ENCODE measurements at places on chromosomes 11 and 22. TPM values are rescaled to one million over a fixed set of nuclear protein-coding genes. Genes with fewer than 3 reads are reported as not detected.
A peak's percentile ranks its signal among the peaks of the same experiment; 100 is the strongest.

The POLD4 gene
- total RNA-seq: 64.1 TPM

The APOA4 gene
- total RNA-seq: 0.35 TPM

- no peak for DNase-seq
Observed at GRCh38 chr11:12834166-12834565, 159.9 kb downstream of the TEAD1 start.

The PTPN5 gene
- total RNA-seq: 27.6 TPM

- no peak for DNase-seq
Observed at GRCh38 chr22:36359470-36359996, 28.2 kb downstream of the MYH9 start.

The CYP2D6 gene
- 10.9 TPM for total RNA-seq

The GAL3ST1 gene
- total RNA-seq: 21.7 TPM

DNA sequence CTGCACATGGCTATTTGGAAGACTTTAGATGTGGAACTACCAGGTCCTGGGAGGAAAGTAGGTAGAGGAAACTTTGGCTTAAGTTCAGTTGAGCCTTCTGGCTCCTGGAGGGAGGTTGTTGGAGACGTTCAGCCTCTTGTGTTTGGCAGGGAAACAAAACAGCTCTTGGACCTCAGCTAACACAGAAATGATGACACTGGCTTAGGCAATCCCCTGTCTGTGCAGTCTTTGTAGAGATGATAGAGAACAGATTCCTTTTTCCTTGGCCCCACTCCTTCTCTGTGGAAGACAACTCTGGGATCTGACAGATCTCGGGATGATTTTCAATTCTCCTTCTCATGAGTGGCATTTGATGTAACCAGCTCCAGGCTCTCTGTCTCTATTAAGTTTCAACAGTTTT is 428.5 kb downstream of the TMEM135 start:
- DNase-seq: no peak

GRCh38 chr11:130666781-130667251 is 218.4 kb downstream of the ADAMTS15 start:
- no peak for DNase-seq

- no peak for DNase-seq
Observed at GRCh38 chr11:68432874-68433273, 27.7 kb upstream of the PPP6R3 start.

GRCh38 chr11:62508336-62509058 is 38.1 kb downstream of the AHNAK start:
- peak; percentile 92 for DNase-seq

The SCGB1D2 gene
- total RNA-seq: not detected

DNA sequence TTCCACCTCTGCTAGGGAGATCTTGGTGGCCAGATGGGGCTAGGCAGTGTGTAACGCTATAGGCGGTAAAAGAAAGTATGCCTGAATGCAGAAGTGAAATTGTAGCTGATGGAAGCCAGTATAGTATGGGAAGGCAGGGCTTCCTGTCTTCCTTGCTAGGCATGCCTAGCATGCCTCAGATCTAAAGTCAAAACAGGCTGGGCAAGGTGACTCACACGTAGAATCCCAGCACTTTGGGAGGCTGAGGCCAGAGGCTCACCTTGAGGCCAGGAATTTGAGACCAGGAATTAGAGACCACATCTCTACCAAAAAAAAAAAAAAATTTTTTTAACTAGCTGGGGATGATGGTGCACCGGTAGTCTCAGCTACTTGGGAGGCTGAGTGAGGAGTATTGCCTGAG is 281.7 kb upstream of the MTNR1B start:
- no peak for DNase-seq

DNA sequence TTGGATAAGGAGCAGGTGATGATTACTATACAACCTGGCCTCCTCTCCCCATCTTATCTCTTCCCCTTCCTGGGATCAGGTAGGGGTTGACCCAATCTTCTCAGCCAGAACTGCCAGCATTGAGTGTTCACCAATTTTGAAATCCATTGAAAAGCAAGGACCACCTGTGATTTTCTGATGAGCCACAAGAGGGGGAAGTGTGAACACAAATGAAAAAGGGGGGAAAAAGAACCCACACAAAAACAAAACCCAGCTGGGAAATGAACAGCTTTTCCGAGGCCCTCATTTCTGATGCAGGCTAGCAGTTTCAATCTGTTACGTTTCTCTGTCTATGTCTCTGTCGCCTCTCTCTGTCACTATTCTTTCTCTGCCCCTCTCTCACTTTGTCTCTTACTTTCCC is 161.9 kb downstream of the INSC start:
- peak; percentile 59 for DNase-seq

DNA sequence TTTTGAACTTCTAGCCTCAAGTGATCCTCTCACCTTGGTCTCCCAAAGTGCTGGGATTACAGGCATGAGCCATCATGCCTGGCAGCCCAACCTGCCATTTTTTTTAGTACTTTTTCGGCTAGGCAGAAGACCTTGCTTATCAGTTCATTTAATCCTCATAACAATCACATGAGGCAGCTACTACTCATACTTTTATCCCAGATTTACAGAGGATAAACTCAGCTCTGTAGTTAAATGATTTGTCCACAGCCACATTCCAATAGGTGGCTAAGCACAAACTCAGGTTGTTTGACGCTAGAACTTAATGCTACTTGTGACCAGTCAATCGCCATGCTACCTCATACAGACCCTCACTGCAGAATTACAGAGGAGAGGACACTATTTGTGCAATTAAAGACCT is 28.1 kb downstream of the SBF2 start:
- DNase-seq: no peak

The MPPED2 gene
- total RNA-seq: 18.7 TPM

The RAB39A gene
- 6.2 TPM for total RNA-seq

DNA sequence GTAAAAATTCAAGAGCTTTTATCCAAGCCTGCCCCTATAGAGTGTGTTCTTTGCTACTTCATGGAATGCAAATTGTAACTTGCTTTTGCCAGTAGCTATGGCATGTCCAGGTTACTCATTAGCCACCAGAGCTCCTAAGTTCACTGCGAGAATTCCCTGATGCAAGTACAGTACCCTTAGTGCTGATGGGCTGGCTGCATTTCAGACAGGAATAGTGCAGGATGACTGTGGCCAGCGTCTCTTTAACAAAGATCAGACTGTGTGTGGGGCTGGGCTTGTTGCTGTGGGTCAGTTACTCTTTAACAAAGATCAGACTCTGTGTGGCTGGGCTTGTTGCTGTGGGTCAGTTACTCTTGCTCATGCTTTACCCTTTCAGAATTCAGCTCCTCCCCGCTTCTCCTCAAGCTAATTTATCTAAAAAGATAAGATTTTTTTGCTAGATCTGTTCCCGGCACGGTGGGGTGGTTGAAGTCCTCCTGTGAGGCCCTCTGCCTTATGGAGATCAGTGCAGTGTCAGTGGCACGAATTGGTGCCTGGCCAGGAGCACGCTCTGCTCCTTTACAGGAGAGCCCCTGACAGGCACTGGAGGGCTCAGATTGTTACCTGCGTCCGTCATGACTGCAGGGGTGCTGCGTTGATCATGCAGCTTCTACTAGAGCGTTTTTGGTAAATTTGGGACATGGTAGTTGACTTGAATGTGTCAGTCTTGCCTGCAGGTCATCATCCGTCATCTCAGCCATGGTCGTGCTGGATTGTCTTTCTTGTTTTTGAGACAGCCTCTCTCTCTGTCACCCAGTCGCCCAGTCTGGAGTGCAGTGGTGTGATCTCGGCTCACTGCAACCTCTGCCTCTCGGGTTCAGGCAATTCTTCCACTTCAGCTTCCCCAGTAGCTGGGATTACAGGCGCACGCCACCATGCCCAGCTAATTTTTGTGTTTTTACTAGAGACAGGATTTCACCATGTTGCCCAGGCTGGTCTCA is 27.0 kb downstream of the AP2A2 start:
- DNase-seq: no peak

The OR52D1 gene
- not detected for total RNA-seq

The TSPAN4 gene
- 56.8 TPM for total RNA-seq

GRCh38 chr22:29787371-29787980 is 20.3 kb downstream of the UQCR10 start:
- no peak for DNase-seq

DNA sequence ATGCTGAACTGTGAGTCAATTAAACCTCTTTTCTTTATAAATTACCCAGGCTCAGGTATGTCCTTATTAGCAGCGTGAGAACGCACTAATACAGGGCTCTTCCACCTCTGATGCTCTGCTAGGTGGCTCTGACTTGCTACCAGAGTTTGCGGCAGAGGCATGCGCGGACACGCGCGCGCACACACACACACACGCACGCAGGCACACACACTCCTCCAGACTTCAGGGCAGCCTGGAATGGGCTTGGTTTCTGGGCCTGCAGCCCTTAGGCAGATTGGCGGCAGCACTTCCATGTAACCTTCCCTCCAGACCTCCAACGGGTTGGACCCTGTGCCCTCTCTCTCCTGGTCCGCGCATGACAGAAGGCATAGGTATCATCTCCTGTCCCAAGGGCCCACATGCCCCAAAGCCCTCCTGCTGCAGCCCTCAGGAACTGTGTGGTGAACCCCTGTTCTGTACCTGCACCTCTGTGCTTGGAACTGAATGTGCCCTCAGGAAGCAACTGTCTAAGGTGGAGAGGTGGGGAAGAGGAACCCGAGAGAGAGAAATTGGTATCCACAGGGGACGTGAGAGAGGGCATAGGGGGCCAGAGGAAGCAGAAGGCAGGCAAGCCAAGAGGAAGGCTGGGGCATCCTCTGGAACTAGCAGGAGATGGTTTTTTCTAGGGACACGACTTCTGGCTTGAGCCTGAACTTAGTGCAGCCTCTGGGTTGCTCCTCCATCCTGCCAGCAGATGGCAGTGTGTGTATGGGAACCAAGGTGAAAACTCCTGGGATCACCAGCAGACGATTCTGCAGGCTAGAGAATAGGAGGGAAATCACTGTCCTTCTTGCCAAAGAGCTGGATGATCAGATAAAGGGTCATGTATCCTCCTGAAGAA is 23.4 kb upstream of the RIC3 start:
- peak; percentile 94 for DNase-seq

The MMP12 gene
- total RNA-seq: not detected

DNA sequence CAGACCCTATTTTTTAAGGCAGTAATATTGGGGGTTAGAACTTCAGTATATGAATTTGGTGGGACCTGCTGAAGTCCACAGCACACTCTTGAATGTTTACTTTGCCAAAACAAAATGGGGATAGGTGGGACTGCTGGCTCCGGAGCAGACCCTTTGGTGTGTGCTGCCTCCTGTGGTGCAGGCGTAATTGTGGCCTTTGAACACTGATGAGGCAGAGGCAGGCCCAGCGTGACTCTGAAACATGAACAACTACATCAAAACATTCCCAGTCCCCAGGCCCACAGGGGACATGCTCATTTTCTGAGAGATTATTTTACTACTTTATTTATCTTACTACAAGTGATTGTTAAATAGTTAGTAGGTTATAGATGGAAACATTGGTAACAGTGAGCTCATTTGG is 225.0 kb upstream of the TBCEL start:
- peak; percentile 68 for DNase-seq

DNA sequence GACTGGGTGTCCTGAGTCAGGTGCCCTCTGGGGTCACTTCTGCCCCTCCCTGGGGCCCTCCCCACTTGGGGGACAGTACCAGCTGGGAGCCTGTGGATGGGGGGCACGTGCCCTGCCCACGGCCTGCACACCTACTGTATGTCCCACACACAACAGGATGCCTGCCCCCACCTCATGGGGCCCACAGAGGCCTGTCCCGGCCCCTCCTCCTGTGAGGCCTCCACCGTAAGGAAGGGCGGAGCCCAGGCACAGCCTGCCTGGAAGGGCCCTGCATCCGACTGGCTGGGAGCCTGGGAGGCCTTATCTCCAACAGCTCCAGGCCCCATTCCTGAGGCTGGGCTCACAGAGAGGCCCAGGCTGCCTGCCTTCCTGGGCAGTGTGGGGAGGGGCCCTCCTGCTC is 47.8 kb downstream of the BRSK2 start:
- peak; percentile 70 for DNase-seq

The HOATZ gene
- total RNA-seq: 0.72 TPM

- no peak for DNase-seq
Observed at GRCh38 chr11:103851166-103851651, 185.2 kb upstream of the DDI1 start.

- DNase-seq: no peak
Observed at GRCh38 chr11:111939836-111940604, 2.9 kb downstream of the DIXDC1 start.

DNA sequence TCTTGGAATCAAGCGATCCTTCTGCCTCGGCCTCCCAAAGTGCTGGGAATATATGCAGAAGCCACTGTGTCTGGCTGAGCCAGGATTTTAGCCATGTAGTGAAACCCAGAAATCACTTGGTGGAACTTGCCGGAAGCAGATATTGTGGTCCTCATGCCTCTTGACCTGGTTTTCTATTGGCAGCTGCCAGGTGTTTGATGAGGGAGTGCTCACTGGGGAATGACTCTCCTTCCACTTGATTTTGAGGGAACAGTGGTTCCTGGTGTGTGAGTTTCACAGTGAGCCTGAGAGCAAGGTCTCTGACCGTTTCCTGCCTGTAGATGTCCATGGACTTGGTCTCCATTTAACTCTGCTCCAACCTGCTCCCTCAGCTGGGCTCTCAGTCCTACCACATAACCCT is 34.7 kb upstream of the ELF5 start:
- no peak for DNase-seq

GRCh38 chr22:41257696-41258095 is 17.0 kb upstream of the CHADL start:
- DNase-seq: no peak

The IGLL5 gene
- not detected for total RNA-seq

The SCO2 gene
- total RNA-seq: 1.4 TPM

DNA sequence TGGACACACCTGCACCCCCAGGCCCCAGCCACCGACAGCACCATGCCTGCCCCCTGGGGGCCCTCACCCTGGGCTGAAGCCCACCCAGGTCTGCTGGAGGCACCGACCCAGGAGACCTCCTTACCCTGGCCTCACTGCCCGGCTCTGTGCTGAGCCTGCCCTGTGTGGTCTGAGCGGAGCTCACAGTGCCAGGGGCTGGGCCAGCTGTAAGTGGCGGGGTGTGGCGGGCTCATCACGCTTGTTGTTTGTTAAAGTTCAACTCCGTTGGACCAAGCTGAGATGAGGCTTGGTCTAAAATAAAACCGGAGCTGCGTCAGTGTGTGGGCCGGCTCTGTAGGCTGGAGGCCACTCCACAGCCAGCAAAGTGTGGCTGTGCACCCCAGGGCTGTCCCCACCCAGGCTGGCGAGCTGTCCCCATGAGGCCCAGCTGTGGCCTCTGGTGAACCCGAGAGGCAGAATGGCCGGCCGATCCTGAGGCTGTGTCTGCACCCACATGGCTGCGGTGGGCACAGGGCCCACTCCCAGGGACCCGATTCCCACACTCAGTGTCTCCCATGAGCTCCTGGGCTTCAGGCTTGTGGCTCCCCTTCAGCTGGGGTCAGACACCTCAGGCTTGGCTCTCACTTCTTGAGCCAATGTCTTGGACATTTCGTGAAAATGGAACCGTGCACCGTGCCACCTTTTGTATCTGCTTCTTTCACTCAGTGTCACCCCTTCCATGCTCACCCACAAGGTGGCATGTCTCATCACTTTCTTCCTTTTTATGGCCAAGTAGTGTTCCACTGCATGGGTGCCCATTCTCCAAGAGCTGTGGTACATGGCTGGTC is 137.9 kb downstream of the CTTN start:
- no peak for DNase-seq

- DNase-seq: peak; percentile 97
Observed at GRCh38 chr11:130449996-130450769, 1.7 kb downstream of the ADAMTS15 start.
